ENCODE measurements at places on chromosomes 16 and 17.

GRCh38 chr17:13541032-13541480 is 60.7 kb downstream of the HS3ST3A1 start:
- H3K4me3 ChIP-seq, result no peak overlapping the region
- no peaks in the 10 kb centered on the region for H3K4me1 ChIP-seq
- H3K27ac ChIP-seq, result no peak overlapping the region
- no peaks in the 10 kb centered on the region for H3K36me3 ChIP-seq
- H3K27me3 ChIP-seq, result peaks cover 6% of the 10 kb centered on the region

DNA sequence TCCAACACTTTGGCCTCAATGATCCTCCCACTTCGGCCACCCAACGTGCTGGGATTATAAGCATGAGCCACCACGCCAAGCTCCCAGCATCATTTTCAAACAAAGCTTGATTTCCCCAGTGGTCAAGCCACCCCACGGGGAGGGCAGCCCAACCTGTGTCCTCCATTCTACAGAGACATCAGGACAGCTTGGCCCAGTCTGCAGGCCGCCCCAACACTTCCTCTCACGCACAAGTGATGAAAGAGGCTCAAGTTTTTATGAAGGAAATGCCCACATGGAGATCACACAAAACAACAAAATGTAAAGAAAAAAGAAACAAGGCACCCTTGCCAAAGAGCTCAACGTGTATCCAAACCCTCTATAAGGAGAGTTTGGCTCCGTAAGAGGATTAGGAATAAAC is 112.4 kb downstream of the XYLT1 start:
- H3K27me3 ChIP-seq, result no peaks in the 10 kb centered on the region
- peaks cover 17% of the 10 kb centered on the region for H3K36me3 ChIP-seq
- no peak overlapping the region for H3K4me3 ChIP-seq
- no peak overlapping the region for H3K27ac ChIP-seq

DNA sequence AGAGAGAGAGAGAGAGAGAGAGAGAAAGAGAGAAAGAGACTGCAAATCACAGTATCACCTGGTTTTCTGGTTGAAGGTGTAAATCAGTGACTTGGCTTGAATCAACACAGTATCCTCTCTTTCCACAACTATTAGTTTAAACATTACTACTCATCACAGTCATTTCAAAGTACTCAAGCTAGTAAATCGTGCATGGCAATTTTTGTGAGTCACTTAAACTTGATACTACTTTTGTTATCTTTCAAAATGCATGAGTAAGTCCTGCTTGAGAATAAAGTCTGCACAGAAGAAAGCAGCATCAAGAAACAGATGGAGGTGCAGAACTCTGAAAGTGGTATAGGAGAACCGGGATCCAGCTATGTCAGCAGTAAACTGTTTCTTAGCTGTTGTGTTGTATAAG is 535.4 kb downstream of the CDH8 start:
- H3K27me3 ChIP-seq, result no peaks in the 10 kb centered on the region
- no peaks in the 10 kb centered on the region for H3K4me1 ChIP-seq
- H3K36me3 ChIP-seq, result no peaks in the 10 kb centered on the region
- no peak for DNase-seq
- H3K27ac ChIP-seq, result no peak overlapping the region

DNA sequence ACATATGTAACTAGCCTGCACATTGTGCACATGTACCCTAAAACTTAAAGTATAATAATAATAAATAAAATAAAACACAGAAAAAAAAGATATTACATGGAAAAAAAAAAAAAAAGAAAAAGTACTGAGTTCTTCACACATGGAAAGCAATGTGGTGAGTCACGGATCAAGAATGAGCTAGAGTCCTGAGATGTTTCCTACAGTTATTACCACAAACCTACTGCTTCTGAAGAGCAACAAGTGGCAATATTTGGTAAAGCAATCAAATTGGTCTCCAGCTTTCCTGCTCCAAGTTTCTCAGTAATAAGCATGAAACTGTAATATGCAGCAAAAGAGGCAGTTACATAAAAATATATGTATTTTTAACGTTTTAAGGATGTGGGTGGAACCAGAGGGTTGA is 223.3 kb upstream of the SALL1 start:
- DNase-seq, result no peak
- no peaks in the 10 kb centered on the region for H3K27me3 ChIP-seq
- no peak overlapping the region for H3K4me3 ChIP-seq
- no peaks in the 10 kb centered on the region for H3K36me3 ChIP-seq
- no peak overlapping the region for H3K27ac ChIP-seq

- no peak for DNase-seq
- H3K4me1 ChIP-seq, result peaks cover 2% of the 10 kb centered on the region
- H3K36me3 ChIP-seq, result peaks cover 12% of the 10 kb centered on the region
- H3K27me3 ChIP-seq, result no peaks in the 10 kb centered on the region
- no peak overlapping the region for H3K4me3 ChIP-seq
Observed at GRCh38 chr17:42233994-42234393, 39.7 kb upstream of the GHDC start.

GRCh38 chr16:23293016-23293415 is 9.1 kb upstream of the SCNN1B start:
- H3K27ac ChIP-seq, result no peak overlapping the region
- no peaks in the 10 kb centered on the region for H3K4me1 ChIP-seq
- H3K27me3 ChIP-seq, result peaks cover 22% of the 10 kb centered on the region

- H3K27me3 ChIP-seq, result peaks cover 26% of the 10 kb centered on the region
- no peak overlapping the region for H3K27ac ChIP-seq
- DNase-seq, result no peak
- no peak overlapping the region for H3K4me3 ChIP-seq
Observed at GRCh38 chr17:20077978-20078685, 69.0 kb downstream of the SPECC1 start.

DNA sequence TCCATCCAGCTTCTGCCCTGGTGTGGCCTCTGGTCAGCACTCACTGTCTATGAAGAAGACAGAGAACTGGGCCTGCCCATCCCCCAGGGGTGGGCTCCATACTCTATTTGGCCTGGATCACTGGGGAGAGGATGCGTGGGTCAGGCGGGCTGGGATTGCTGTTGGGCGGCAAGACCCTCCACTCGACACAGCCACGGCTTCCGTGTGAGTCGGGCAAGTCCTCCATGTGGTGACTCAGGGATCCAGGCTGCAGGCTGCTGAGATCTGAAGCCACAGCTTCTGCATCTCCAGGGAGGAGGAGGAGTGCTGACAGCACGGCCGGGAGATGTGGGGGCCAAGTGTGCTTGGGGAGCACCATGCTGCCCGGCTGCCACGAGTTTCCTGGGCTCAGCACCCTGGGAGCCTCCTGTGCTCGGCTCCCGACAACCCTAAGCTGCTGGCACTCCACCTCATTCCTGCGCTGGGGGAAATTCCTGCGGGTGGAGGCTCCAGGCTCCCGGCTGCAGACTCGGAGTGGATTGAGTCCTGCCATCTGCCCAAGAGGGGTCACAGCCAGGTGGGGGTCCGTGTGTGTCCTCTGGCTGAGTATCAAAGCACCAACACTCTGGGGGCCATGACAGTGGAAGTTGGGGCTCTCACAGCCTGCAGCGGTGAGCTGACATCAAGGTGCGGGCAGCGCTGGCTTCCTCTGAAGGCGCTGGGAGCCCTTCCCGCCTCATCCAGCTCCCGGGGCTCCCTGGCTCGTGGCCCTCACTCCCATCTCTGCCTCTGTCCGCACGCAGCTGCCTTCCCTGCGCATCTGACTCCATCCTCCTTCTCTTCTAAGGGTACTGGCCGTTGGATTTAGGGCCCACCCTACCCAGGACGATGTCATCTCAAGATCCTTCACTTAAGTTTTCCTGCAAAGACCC is 24.4 kb upstream of the CBFA2T3 start:
- H3K4me1 ChIP-seq, result peaks cover 31% of the 10 kb centered on the region
- H3K36me3 ChIP-seq, result peaks cover 2% of the 10 kb centered on the region
- H3K27ac ChIP-seq, result no peak overlapping the region
- no peak overlapping the region for H3K4me3 ChIP-seq

- no peak for DNase-seq
- H3K27me3 ChIP-seq, result peaks cover 32% of the 10 kb centered on the region
Observed at GRCh38 chr17:79361873-79362771, 248.7 kb downstream of the RBFOX3 start.

GRCh38 chr17:2178798-2179501 is 124.0 kb downstream of the HIC1 start:
- H3K4me1 ChIP-seq, result no peaks in the 10 kb centered on the region
- peaks cover 70% of the 10 kb centered on the region for H3K36me3 ChIP-seq
- H3K27ac ChIP-seq, result no peak overlapping the region
- no peak overlapping the region for H3K4me3 ChIP-seq
- no peaks in the 10 kb centered on the region for H3K27me3 ChIP-seq
- no peak for DNase-seq

DNA sequence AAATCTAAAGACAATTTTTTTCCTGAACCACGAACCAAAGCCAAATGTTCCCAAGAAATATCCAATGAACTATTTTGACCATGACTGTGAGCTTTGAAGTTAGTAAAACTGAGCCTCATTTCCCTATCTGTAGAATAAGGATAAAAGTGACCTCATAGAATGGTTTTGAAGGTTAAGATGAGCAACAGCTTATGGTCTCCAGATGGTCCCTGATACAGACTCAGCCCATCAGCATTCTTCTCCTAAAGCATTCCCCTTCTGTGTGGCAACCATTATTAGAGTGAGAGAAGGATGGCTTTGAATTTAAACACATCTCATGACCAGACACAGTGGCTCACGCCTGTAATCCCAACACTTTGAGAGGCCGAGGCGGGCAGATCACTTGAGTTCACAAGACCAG is 70.1 kb downstream of the COPRS start:
- no peak overlapping the region for H3K4me3 ChIP-seq
- no peaks in the 10 kb centered on the region for H3K36me3 ChIP-seq
- H3K27me3 ChIP-seq, result no peaks in the 10 kb centered on the region
- no peak for DNase-seq
- H3K27ac ChIP-seq, result no peak overlapping the region

DNA sequence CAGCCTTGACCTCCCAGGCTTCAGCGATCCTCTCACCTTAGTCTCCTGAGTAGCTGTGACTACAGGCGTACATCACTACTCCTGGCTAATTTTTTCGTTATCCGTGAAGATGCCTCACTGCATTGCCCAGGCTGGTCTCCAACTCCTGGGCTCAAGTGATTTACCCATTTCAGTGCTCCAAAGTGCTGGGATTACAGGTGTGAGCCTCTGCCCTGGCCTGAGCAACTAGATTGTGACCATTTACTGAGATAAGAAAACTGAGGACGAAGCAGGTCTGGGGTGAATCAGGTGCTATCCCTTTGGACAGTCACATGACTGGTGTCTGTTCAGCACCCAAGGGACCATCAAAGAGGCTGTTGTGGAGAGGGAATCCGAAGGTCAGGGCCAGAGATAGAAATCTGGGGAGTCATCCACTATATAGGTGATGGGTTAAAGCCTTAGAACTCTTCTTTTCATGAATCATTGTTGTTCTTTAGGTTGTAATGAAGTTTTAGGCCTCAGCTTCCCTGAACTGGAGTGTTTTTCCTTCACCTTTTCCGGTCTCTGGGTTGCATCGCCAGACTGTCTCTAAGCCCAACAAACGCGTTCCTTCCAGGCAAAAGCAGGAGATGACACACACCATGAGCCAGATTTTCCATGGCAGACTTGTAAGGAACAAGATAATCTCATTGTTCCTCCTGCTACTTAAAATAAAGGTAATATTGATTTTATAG is 62.5 kb downstream of the FTO start:
- no peaks in the 10 kb centered on the region for H3K27me3 ChIP-seq
- no peak overlapping the region for H3K4me3 ChIP-seq
- H3K36me3 ChIP-seq, result no peaks in the 10 kb centered on the region
- H3K4me1 ChIP-seq, result peaks cover 7% of the 10 kb centered on the region
- no peak overlapping the region for H3K27ac ChIP-seq

- H3K36me3 ChIP-seq, result no peaks in the 10 kb centered on the region
- H3K27me3 ChIP-seq, result peaks cover 3% of the 10 kb centered on the region
- no peak for DNase-seq
- H3K4me1 ChIP-seq, result no peaks in the 10 kb centered on the region
- no peak overlapping the region for H3K4me3 ChIP-seq
- no peak overlapping the region for H3K27ac ChIP-seq
Observed at GRCh38 chr17:1939981-1940809, 84.9 kb downstream of the RTN4RL1 start.

DNA sequence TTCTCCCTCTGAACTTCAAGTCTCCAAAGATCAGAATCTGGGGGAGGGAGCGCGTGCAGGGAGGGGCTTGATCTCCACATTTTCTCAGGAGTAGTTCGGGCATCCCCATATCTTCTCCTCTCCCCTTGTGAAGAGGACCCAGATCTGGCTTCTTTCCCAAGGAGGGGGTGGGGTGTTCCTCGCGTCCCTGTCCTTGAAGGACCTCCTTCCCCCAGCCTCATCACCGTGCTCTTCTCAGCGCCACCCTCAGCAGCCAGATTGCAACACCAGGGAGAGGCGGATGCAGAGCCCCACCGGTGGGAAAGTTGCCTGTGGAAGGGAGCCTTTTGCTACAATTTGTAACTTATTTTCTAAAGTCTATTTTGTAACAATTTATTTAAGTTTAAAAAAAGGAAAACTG is 5.7 kb downstream of the PRSS53 start:
- no peak overlapping the region for H3K4me3 ChIP-seq
- no peaks in the 10 kb centered on the region for H3K27me3 ChIP-seq
- H3K27ac ChIP-seq, result no peak overlapping the region
- no peak for DNase-seq
- H3K36me3 ChIP-seq, result peaks cover 56% of the 10 kb centered on the region

GRCh38 chr16:82363026-82363816 is 193.2 kb upstream of the MPHOSPH6 start:
- DNase-seq, result no peak
- no peak overlapping the region for H3K4me3 ChIP-seq
- no peaks in the 10 kb centered on the region for H3K36me3 ChIP-seq
- no peaks in the 10 kb centered on the region for H3K4me1 ChIP-seq
- no peak overlapping the region for H3K27ac ChIP-seq

- H3K4me1 ChIP-seq, result no peaks in the 10 kb centered on the region
- DNase-seq, result no peak
- H3K4me3 ChIP-seq, result no peak overlapping the region
- H3K36me3 ChIP-seq, result peaks cover 8% of the 10 kb centered on the region
Observed at GRCh38 chr17:3574231-3574630, 16.6 kb upstream of the TRPV3 start.

DNA sequence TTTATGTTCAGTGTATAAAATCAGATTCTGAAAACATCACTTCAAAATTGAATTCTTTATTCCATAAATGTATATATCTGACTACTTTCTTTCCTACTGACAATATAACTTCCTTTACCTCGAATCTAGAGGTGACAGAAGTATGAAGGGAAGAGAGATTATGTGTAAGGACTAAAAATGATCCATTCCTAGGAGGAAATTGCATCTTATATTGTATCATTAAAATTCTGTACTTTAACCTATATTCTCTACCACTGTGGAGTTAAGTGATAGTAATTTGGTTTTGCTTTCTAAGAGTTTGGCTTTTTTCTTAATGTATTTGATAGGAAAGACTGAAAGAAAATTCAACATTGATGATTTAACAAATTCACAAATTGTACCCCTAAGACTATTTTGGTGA is 11.4 kb downstream of the MYH4 start:
- no peak for DNase-seq
- H3K27ac ChIP-seq, result no peak overlapping the region
- H3K27me3 ChIP-seq, result peaks cover 8% of the 10 kb centered on the region
- H3K4me1 ChIP-seq, result no peaks in the 10 kb centered on the region
- no peak overlapping the region for H3K4me3 ChIP-seq
